ENCODE measurements at places on chromosomes 4 and X. TPM values are rescaled to one million over a fixed set of nuclear protein-coding genes. Genes with fewer than 3 reads are reported as not detected.

Gene FRMPD4
- 1.3 TPM for total RNA-seq

Gene GAGE13
- total RNA-seq: not detected

Gene TNMD
- total RNA-seq: not detected

Gene HSD17B13
- total RNA-seq: 0.54 TPM

Gene PDHA1
- total RNA-seq: 89.2 TPM

Gene PSAPL1
- not detected for total RNA-seq

Gene PPARGC1A
- 5.8 TPM for total RNA-seq

Gene TCEANC
- total RNA-seq: 5.3 TPM

Gene ATP1B4
- not detected for total RNA-seq

Gene BCAP31
- 125 TPM for total RNA-seq

Gene SSX4B
- total RNA-seq: not detected

Gene PASD1
- total RNA-seq: not detected

Gene MAGIX
- 4.6 TPM for total RNA-seq

Gene FAT1
- 112 TPM for total RNA-seq

Gene ATP6AP1
- total RNA-seq: 47.3 TPM

Gene CXorf65
- total RNA-seq: not detected

Gene CTAG1A
- total RNA-seq: not detected

Gene CFAP47
- not detected for total RNA-seq

Gene ARR3
- total RNA-seq: not detected

Gene SSX2B
- total RNA-seq: not detected

Gene TBC1D25
- 12.4 TPM for total RNA-seq

Gene TRAPPC2
- total RNA-seq: 17.3 TPM

Gene TCEAL5
- total RNA-seq: not detected

Data from gastroesophageal sphincter (tissue), 4 donors.